ENCODE measurements at places on chromosomes 3 and 15. TPM values are rescaled to one million over a fixed set of nuclear protein-coding genes. Genes with fewer than 3 reads are reported as not detected.

- H3K4me3 ChIP-seq = no peak overlapping the region
- no peaks in the 10 kb centered on the region for H3K27me3 ChIP-seq
- no peaks in the 10 kb centered on the region for H3K4me1 ChIP-seq
- H3K36me3 ChIP-seq = no peaks in the 10 kb centered on the region
These were observed 39.7 kb upstream of the GADL1 start for GRCh38 chr3:30934208-30934550.

- no peaks in the 10 kb centered on the region for H3K27me3 ChIP-seq
- H3K27ac ChIP-seq = no peak overlapping the region
- no peaks in the 10 kb centered on the region for H3K4me1 ChIP-seq
- H3K4me3 ChIP-seq = no peak overlapping the region
These were observed 373.4 kb downstream of the DIPK2A start for GRCh38 chr3:144344925-144345548.

REC114 gene
- not detected for total RNA-seq

DNA sequence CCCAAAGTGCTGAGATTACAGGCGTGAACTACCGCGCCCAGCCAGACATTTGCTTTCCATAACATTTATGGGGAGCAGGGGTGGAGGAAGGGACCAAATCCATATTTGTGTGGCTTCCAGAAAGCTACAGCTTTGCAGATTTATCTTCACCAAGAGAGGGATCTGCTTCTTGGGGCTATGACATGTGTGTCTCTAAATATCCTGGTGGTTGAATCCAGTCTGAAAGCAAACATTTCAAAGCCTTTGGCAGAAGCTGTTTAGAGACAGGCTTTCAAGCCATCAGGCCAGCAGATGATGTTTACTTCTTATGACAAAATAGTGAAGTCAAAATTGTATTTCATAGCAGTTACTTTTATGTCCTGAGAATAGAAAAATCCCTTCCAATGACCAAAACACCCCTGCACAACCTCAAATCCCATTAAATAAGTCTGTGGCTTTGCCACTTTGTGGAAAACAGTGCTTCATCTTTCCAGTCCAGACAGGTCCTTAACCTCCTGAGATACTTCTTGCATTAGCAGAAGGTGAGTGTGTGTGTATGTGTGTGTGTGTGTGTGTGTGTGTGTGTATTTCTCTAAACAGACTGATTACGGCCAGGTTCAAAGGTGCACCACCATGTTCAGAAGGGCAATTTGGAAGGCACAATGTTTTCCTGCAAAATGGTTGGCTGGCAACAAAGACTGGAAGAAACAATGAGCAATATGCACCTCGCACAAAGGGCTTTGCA, 191.4 kb upstream of the LRIG1 start:
- no peak overlapping the region for H3K27ac ChIP-seq
- H3K27me3 ChIP-seq = no peaks in the 10 kb centered on the region
- H3K36me3 ChIP-seq = no peaks in the 10 kb centered on the region
- no peak overlapping the region for H3K4me3 ChIP-seq
- peaks cover 4% of the 10 kb centered on the region for H3K4me1 ChIP-seq

KNL1 gene
- 3.4 TPM for total RNA-seq

DNA sequence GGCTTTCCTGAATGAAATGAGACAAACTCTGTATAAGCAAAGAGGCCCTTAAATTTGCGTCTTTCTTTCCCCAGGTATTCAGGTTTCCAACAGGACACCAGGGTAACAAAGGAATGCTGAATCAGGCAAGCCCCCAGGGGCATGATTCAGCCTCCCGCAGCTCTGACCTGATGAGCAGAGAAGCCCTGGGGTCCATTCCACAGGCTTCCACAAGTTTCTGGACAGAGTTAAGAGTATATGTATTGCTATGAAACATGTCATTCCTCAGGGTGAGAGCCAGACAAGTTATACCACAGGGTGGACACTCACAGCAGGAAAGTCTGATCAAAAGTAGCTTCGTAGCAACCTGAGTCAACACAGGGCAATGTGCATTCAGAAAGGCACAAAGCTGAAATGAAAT, 68.1 kb upstream of the CTNNB1 start:
- no peaks in the 10 kb centered on the region for H3K27me3 ChIP-seq
- no peak overlapping the region for H3K27ac ChIP-seq
- no peaks in the 10 kb centered on the region for H3K4me1 ChIP-seq
- H3K36me3 ChIP-seq = no peaks in the 10 kb centered on the region

DNA sequence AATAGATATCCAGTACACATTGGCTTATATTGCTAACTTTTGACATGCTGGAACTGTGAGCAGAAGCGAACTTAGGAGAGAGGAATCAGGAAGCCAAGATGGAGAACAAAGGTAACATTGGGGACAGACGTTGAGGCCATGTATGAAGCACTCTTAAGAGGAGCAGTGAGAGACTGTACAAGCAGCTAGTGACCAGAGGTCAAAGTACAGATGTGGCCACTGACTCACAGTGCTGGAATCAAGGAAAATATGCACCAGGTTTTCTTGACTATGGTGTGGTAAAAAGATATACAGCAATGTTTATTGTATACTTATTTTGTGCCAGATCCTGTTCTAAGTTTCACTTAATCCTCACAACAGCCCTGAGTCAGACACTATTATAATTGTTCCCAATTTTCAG, 2.0 kb upstream of the IL20RB start:
- no peak for DNase-seq
- no peaks in the 10 kb centered on the region for H3K27me3 ChIP-seq
- no peak overlapping the region for H3K4me3 ChIP-seq
- H3K36me3 ChIP-seq = no peaks in the 10 kb centered on the region
- H3K27ac ChIP-seq = no peak overlapping the region

GRCh38 chr3:53089511-53089910, 40.7 kb downstream of the RFT1 start:
- no peak overlapping the region for H3K27ac ChIP-seq
- no peak for DNase-seq
- H3K4me1 ChIP-seq = peaks cover 12% of the 10 kb centered on the region

DNA sequence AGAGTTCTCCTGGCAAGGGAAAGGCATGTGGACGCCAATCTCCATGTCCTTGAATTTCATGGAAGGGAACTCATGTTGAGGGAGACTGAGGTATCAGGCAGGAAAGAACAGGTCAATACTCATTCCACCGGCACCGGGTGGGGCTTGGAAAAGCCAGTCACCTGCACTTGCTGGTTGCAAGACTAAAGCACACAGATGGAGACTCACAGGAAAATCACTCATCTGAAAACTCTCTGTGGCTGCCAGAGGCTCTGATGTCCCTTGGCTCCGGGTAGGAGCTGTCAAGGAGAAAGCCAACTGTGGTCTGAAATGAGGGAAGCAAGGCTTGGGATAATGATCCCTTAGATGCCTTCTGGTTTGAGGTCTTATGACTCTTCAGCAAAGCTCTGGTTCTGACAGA, 8.7 kb upstream of the CGNL1 start:
- no peak for DNase-seq
- no peaks in the 10 kb centered on the region for H3K4me1 ChIP-seq
- H3K4me3 ChIP-seq = no peak overlapping the region
- H3K27ac ChIP-seq = no peak overlapping the region
- H3K27me3 ChIP-seq = no peaks in the 10 kb centered on the region

MASP1 gene
- total RNA-seq = 172 TPM

Measured in vagina (tissue), 2 donors.